ENCODE measurements at places on chromosomes 12 and 14.

GRCh38 chr12:62205346-62205745 is 54.9 kb upstream of the USP15 start:
- DNase-seq: no peak

- peak; percentile 65 for DNase-seq
Measured at GRCh38 chr14:99672506-99673304, 11.4 kb upstream of the CYP46A1 start.

GRCh38 chr12:76413121-76413520 is 64.9 kb upstream of the BBS10 start:
- no peak for DNase-seq

DNA sequence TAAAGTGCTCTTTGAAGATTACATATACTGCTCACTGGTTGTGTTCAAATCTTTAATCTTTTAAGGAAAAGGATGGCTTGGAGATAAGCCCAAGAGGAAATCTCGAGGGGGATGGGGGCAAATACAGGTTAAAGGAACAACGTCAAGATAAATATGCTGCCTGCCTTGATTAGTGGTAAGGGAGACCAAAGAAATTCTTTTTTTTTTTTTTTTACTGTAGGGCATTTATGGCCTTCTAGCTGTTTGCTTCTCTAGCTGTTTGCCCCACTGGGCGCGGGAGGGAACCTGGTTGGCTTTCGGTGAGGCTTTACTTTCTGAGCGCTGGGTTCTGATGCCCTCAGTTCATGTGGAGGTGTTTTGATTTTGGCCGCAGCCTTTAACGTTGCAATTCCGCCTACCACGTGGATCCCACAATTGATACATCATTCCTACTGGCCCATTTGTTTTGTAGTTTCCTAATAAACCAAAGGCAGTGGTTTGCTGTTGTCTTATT is 5.7 kb downstream of the CCND2 start:
- no peak for DNase-seq

GRCh38 chr12:47267571-47267970 is 187.8 kb upstream of the AMIGO2 start:
- no peak for DNase-seq

DNA sequence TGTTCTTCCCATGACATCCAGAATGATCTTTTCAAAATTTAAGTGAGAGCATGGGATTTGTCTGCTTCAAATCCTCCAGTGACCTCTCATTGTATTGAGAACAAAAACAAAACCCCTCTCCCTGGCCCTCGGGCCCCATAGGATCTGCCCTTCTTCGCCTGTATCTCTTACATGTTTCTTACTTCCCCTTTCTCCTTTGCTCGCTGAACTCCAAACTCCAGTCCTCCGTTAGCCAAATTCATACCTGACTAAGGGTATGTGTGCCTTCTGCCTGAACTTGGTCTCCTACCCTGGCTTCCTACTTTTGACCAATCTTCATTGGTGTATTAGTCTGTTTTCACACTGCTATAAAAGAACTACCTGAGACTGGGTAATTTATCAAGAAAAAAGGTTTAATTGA is 13.2 kb upstream of the TSPAN11 start:
- peak; percentile 10 for DNase-seq

GRCh38 chr14:78486081-78486480 is 315.9 kb downstream of the NRXN3 start:
- DNase-seq: no peak

- no peak for DNase-seq
Measured at GRCh38 chr14:105838591-105839424, 312.4 kb downstream of the TMEM121 start.

DNA sequence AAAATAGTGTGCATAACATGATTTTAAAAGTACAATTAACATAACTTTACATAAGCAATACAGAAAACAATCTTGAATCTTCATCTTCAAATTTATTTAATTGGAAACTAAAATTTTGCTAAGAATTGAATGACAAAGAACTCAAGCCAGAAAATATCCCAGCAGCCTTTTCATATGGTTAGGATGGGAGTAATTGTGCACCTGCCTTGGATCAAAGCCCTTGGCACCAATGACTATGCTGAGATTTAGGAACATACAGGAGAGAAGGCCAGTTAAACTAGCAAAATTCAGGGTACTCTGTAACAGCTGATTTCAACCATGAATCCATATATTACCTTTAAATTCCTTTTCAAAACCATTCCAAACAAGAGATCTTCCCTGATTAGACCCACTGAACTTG is 5.8 kb downstream of the KERA start:
- no peak for DNase-seq

- DNase-seq: no peak
Measured at GRCh38 chr12:52344111-52344510, 22.9 kb upstream of the KRT83 start.

DNA sequence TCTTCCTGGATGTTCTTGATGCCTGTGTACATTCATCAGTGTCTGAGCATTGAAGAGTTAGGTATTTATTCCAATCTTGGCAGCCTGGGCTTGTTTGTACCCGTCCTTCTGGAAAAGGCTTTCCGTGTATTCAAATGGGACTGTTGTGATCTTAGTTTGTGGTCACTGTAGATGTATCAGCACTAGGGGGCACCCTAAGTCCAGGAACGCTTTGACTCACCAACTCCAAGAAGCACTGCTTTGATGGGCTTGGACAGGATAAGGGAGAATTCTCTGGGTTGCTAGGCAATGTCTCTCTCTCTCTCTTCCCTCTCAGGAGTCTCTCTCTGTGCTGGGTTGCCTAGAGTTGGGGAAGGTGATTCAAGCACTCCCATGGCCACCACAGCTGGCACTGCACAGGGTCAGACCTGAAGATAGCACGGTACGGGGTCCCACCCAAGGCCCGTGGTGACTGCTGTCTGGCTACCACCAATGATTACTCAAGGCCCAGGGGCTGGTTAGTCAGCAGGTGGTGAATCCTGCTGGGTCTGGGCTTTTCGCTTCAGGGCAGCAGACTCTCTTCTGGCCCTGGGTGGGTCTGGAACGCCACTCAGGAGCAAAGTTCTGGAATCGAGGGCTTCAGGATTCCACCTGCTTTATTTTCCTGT is 211.1 kb upstream of the RGS6 start:
- no peak for DNase-seq

DNA sequence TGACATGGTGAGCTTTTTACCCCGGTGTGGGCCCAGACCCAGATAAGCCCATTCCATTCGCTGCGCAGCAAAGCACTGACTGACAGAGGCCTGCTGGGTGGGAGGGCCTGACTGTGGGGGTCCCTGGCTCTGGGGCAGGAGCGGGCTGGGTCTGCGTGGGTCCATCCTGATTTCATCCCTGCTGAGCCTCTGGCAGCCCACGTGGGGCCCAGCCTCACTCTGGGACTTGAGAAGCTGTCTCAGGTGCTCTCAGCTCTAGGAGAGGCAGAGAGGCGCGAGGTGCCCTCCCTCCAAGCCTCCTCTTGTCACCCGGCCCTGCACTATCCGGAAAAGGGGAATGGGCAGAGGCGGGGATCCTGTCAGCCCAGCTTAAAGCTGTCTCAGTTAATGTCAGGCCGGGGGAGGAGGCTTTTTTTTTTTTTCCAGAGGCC is 927 bp downstream of the ABCB9 start:
- no peak for DNase-seq

GRCh38 chr12:31773867-31774266 is 45.0 kb upstream of the AMN1 start:
- peak; percentile 14 for DNase-seq

GRCh38 chr12:81668475-81668874 is 90.7 kb downstream of the PPFIA2 start:
- no peak for DNase-seq

- no peak for DNase-seq
Measured at GRCh38 chr12:89970722-89971121, 262.1 kb upstream of the ATP2B1 start.

- DNase-seq: no peak
Measured at GRCh38 chr12:79555028-79555925, 135.5 kb downstream of the PAWR start.

DNA sequence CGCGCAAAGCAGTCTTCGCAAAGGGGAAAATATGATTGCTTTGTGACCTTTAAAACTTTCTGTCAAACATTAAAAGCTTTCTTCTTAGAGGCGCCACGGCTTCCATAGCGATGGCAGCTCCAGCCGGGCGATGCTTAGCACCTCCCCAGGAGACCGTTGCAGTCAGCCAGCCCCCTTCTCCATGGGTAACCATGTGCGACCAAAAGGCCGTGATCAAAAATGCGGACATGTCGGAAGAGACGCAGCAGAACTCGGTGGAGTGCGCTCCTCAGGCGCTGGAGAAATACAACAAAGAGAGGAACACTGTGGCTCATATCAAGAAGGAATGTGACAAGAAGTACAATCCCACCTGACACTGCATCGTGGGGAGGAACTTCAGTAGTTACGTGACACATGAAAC is 12.7 kb upstream of the STON2 start:
- no peak for DNase-seq

DNA sequence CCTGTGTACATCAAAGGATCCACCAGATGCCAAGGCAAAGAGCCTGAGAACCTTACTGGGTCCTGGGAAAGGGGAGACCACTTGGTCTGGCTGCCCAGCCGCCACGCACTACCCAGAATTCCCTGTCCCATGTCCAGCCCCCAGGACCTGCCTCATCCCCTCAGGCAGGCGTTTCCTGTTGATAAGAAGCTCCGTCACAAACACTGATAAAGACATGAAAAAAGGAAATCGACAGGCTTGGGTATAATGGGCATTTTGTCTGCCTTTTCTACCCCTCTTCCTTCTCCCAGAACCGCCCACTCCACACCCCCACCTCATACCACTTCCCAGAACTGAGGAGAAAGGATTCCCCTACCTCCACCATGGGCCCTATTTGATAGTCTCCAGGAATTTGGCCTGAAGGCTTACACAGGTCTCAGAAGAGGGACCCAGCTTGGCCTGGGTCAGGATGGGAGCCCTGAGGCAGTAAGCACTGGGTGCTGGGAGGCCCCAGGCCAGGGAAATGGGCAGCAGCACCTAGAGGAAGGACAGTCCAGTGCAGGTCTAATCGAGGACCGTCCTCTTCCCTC is 18.8 kb downstream of the ACVRL1 start:
- DNase-seq: no peak

GRCh38 chr14:71692496-71692895 is 239.7 kb upstream of the RGS6 start:
- DNase-seq: no peak

DNA sequence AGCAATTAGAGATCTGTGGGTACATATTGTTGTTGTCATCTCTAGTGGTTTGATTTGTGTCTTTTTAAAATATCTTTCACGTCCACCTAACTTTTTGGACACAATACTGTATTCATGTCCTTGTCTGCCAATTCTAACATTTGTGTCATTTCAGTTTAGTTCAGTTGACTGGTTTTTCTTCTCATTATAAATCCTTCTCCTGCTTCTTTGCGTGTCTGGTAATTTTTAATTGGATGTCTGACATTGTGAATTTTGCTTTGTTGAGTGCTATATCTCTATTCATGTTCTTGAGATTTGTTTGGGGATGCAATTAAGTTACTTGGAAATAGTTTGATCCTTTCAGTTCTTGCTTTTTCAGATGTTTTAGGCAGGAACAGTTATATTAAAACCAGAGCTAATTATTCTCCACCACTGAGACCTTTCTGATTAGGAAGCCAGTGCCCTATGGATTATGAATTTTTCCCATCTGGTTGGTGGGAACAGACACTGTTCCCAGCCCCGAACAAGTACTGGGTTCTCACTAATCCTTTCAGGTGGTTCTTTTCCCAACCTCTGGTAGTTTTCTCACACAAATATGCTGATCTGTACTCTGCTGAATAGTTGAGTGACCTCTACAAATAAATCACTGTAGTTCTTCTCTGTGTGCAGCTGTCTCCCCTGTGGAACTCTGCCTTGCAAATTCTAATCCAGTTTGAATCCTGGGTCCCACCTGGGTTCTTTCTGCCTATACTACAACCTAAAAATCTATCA is 91.1 kb upstream of the DYNC1H1 start:
- DNase-seq: no peak

GRCh38 chr12:67039995-67040860 is 228.9 kb upstream of the CAND1 start:
- no peak for DNase-seq

- DNase-seq: no peak
Measured at GRCh38 chr14:100446572-100446971, 123.4 kb downstream of the SLC25A47 start.

GRCh38 chr14:80872645-80873044 is 68.9 kb downstream of the CEP128 start:
- no peak for DNase-seq

GRCh38 chr14:83463500-83464098 is 1929.9 kb upstream of the SEL1L start:
- peak; percentile 30 for DNase-seq

DNA sequence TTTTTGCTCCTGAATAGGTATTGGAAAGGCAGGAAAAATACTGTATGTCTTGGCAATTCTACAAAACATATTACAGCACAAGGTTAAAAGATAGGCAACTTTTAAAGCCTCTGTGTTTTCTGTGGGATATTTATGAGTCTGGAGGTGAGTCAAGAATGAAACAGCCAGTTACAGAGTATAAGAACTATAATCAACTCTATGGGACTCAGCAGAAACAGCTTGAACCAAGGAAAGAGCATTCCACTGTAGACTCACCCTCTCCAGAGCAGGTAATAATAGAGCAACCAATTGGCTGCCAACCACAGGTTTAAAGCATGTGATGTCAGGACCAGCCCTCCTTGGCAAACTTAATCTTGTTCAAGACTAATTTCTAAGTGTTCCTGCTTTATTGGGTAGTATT is 100.5 kb upstream of the MDM1 start:
- no peak for DNase-seq
